ENCODE measurements at places on chromosomes 1 and 21.

- DNase-seq, result no peak
These were observed 38.7 kb upstream of the BECN2 start for GRCh38 chr1:241918879-241919278.

DNA sequence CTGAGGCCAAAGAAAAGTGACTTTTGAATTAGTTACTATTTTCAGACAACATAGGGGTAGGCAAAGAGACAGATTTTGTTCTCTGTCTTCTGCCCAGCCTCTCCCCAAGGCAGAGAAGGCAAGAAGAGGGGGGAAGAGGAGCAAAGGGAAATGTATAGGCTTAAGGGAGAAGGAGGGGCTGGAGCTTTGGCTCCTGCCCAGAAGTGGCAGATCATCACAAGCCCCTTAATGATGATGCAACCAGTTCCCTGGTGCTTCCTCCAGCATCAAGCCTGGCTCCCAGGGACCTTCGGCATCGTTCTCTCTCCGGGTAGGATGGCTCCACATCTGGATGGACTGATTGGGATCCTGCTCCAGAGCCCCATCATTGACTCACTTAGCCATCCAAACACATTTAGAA lies 112.8 kb downstream of the KCND3 start:
- DNase-seq, result no peak

DNA sequence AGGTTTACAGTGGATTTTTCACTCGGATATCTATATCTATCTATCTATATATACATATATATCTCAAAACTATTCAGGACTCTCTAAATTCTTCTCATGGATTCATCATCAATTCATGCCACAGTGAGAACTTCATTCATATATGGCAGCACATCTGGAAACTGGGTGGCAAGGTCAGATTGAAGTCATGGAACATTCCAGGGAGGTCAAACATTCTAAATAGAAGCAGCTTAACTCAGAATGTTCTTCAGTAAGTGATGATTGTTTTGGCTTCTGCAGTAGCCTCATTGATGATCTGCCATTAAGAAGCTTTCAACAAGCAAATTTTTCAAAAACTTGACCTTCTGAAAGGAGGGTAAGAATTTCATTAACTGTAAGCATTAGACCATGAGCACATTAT lies 46.9 kb upstream of the ADAMTS1 start:
- DNase-seq, result no peak

DNA sequence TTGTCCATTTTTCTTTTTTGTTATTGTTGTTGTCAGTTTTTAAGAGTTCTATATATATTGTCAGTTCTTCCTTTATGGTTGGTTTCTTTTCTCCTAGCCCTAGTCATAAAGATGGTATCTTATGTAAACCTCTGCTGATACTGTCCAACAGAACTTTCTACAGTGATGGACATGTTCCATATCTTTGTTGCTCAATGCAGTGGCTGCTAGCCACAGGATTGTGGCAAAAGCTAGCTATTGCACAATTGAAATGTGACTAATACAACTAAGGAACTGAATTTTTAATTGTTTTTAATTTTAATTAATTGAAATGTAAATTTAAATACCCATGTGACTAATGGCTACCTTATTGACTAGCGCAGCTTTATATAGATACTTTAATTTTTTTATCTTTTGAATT lies 411.8 kb upstream of the PTBP2 start:
- no peak for DNase-seq

DNA sequence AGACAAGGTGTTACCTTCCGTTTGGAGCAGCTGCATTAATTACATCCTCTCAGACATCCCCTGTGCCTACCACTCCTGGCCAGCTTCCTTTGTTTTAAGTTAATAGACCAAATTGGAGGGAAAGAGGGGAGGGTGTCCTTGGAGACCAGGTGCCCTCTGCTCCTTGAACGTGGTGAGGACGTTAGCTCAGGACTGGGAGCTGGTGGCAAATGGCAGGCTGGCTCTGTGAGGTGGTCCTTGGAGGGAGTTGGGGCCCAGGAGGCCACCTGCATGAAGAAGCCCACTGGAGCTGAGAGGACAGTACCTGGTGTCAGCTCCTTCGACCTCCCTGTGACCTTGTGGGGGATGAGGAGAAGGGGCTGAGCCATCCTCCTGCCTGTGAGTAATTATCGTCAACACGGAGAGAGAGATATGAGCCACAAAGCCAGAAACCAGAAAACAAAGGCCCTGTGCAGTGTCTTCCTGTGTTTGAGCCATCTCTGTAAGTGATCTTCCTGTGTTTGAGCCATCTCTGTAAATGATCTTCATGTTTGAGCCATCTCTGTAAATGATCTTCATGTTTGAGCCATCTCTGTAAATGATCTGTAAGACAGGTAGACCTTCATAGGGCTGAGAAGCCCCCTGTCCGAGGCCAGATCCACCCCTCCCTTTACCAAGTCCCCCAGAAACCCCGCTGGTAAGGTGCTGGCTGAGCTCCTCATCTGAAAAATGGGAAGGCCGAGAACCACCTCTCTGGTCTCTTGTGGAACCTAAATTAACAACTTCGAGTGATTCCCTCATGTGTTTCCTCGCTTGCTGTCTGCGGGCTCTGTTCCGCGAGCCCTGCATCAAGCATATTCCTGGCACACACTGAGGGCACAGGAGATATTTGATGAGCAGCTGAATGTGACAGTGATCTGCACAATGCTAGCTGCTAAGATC lies 126.0 kb downstream of the CAMTA1 start:
- DNase-seq, result no peak

- DNase-seq, result no peak
These were observed 10.3 kb downstream of the WLS start for GRCh38 chr1:68221980-68222373.

DNA sequence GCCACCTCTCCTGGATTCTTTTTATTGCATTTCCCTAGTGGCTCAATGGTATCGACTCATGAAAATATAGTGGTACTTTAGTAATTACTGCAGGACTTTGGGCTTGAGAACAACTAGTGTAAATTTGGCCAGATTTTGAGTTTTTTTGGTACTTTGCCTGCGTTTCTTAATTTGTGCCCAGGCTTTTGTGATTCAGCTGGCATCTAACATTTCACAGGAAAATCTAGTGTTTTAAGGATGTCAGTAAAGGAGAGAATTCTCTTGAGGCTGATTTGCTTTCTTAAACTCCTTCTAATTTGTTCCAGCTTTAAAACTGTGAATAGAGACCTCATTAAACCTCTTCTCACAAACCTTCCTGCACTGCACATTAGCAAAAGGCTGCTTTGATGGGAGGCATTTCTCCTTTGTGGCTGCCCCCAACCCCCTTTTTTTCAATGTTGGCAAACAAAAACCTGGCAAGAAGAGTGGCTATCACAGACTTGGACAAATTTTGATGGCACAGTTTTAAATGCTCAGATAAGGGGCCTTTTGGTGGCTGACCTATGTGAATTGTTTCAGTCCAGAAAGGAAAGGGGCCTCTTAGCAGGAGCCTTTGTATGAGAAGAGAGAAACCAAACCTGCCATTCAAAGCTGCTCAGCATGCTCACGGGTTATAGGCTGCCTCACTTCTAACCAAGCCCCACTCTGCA lies 113.4 kb upstream of the RAVER2 start:
- DNase-seq, result no peak

- no peak for DNase-seq
These were observed 28.7 kb upstream of the RGS5 start for GRCh38 chr1:163231385-163231784.

GRCh38 chr1:4071653-4072052 lies 171.6 kb upstream of the C1orf174 start:
- no peak for DNase-seq

DNA sequence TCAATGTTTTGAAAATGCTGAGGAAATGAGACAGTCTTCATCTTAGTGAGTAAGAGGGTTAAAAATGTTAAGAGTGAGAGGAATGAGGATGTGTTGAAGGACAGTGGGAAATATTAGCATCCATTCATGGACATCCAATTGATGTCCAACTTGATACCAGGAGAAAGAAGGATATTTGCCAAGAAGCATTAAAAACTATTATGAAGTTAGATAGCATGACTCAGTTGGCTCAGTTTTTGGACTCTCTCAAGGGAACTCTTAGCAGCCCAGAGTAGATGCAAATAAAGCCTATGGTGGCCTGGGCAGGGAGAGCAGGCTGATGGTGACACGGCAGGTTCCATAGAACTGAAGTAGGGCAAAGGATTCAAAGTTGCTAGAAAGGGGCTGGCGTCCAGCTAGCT lies 171.0 kb downstream of the ZZZ3 start:
- no peak for DNase-seq

DNA sequence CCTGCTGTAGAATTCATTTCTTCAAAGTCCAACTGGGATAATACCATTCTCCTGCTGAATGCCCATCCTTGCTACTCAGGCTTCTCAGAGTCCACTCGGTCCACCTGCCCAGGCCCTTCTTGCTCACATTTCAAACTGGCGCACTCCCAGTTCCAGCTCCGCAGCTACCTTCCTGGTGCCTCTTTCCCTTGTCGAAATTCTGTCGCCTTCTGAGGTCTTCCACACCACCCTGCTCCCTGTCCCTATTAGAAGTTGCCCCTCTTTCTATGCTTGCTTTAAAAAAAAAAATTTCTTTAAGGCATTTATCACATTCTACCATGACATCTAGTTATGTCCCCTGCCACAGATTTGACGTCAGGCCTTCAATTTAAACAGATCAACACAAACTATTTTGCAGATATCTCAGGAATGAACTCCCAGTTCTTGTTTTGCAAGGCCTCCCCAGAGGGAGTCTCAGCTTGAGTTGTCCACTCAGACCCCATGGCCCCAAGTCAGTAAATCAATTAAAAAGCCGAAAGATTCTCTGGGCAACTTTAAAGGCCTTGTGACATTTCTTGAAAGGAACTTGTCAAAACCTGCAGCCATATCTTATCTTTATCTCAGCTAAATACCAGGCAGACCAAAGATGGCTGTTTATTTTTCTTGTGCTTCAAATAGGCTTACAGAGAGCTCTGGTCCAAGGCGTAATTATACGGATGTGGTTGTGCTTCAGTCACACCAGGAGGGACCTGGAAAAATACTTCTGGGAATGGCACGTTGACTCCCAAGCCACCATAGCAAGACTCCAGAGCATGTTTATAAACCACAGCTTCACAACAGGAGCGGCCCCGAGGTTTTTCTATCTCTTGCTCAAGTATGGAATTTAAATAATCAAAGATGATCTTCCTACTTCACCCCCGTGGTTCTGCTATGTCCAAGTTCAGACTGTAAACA lies 2.2 kb downstream of the FAM89A start:
- no peak for DNase-seq

- DNase-seq, result no peak
These were observed at the start of gene GJC2 for GRCh38 chr1:228149406-228150119. Gene GJC2, plus strand, starts transcription at chr1:228149930. Its CDS starts 7,829 bp downstream, at chr1:228157759.

GRCh38 chr1:8905582-8906191 lies 27.2 kb upstream of the ENO1 start:
- DNase-seq, result no peak

DNA sequence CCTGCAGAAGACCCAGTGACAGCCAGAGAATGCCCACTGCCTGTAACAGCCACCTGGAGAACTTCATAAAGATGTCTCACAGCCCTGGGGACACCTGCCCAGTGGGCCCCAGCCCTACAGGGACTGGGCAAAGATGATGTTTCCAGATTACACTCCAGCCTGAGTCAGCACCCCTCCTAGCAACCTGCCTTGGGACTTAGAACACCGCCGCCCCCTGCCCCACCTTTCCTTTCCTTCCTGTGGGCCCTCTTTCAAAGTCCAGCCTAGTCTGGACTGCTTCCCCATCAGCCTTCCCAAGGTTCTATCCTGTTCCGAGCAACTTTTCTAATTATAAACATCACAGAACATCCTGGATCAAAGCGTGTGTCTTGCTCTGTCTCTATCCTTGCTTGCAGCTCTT lies 14.7 kb upstream of the PINK1 start:
- DNase-seq, result no peak

- DNase-seq, result no peak
These were observed 54.2 kb downstream of the CD58 start for GRCh38 chr1:116516631-116517030.

DNA sequence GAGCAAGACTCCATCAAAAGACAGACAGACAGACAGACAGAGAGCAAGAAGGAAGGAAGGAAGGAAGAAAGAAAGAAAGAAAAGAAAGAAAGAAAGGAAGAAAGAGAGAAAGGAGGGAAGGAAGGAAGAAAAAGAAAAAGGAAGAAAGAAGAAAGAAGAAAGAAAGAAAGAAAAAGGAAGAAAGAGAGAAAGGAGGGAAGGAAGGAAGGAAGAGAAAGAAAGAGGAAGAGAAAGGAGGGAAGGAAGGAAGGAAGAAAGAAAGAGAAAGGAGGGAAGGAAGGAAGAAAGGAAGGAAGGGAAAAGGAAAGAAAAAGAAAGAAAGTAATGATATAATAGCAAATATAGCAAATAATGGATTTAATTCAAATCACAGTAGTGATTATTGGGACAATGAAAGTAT lies 32.7 kb downstream of the CHML start:
- DNase-seq, result no peak

- DNase-seq, result peak; percentile 10
These were observed 759 bp downstream of the AHCTF1 start for GRCh38 chr1:246930830-246931548.

DNA sequence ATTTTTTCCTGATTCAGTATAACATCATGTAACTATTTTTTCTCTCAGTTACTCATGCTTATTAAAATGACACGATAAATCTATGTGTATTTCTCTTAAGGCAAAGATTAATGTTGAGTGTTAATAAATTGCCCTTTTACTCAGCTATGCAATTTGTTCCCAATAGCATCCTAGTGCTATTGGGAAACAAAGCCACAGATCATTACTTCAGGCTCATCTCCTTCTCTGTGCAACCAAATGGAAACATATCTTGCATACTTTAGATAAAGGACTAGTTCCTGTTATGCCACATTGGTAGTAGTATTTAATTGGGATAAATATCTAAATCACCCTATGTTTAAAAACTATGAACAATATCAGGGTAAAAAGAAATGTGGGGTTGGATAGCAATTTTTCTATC lies 106.2 kb downstream of the PLPPR4 start:
- no peak for DNase-seq

DNA sequence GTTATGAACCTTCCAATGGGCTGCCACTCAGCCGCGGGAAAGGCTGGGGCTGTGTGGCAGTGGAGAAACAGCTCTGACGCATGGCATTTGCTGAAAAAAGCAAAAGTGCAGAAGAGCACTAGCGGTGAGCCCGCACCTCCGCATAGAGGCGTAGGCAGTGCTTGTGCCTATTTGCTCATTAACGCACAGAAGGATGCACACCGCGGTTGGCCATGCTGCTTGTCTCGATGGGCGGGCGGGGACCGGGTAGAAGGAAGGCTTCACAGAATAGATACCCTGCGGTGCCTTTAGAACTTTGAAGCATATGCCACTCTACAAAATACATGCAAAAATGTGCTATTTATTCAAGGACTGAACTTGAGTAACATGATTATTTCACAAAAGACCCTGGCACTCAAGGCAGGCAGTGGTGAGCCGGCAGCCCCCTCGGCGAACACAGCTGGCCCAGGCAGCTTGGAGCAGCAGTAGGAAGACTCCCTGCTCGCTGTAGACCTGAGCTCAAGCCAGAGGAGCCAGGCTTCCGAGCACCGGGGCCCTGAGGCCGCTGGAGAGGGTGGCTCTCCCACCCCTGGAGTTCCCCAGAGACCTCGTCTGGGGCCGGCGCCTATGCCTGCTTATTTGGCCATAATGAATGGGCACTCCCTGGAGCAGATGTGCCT lies 71.5 kb downstream of the SIK1 start:
- no peak for DNase-seq

Measured in stimulated activated CD8-positive, alpha-beta memory T cell treated with anti-CD3 and anti-CD28 coated beads, Interleukin-4, amount 100 ng/mL, for 1 hour (primary cell).